ENCODE measurements at places on chromosomes 2 and 18.

DNA sequence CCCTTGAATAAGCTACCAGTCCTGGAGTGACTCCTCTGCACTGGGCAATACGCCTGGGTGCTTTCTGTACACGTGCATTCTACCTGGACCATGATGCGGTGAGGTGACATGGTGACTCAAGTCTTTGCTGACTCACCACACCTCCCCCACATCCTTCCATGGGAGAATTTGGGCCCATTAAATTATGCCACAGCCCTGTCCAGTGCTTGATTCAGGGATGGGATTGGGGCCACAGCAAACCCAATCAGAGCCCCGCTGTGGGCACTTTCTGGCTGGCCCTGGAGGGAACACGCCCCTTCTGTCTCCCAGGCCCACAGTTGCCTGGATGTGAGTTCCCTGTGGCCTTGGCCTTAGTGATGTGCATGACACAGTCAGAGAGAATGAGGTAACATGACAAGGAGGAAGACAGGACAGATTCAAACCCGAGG is 86.9 kb downstream of the LRRC30 start:
- no peak for DNase-seq

GRCh38 chr18:77022116-77022515 is 110.5 kb downstream of the MBP start:
- no peak for DNase-seq

DNA sequence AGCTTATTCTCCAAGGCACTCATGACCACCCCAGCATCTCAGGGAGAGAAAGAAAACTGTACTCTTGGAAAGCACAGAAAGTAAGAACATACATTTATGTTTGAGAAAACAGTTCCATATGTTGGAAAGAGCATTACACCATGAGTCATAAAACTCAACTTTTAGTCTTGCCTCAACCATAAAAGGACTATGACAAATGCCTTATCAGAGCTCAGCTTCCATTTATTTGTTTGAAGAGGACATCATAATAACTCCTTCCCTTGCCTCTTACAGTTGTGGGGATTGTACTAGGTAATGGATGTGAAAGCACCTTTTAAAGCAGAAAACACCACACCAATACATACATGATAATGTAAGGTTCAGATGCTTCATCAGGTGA is 370.8 kb downstream of the LNPK start:
- no peak for DNase-seq

GRCh38 chr18:22946846-22947245 is 13.7 kb downstream of the RBBP8 start:
- no peak for DNase-seq

GRCh38 chr18:79396431-79397246 is 909 bp downstream of the NFATC1 start:
- DNase-seq, result no peak

DNA sequence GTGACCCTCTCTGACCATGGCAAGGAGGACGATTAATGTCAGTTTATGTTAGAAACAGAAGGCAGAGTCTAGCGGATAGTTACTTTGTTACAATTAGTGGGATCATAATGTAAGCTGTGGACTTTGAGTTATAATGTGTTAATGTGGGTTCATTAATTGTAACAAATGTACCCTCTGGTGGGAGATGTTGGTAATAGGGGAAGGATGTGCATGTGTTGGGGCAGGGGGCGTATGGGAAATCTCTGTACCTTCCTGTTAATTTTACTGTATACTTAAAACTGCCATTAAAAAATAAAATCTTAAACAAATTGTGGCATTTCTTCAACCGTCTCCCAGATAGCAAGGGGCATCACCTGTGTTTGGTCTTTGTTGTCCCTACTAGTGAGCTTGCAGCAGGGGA is 4.8 kb downstream of the UBE2F start:
- DNase-seq, result no peak

GRCh38 chr2:2501454-2502200 is 170.6 kb upstream of the MYT1L start:
- no peak for DNase-seq

DNA sequence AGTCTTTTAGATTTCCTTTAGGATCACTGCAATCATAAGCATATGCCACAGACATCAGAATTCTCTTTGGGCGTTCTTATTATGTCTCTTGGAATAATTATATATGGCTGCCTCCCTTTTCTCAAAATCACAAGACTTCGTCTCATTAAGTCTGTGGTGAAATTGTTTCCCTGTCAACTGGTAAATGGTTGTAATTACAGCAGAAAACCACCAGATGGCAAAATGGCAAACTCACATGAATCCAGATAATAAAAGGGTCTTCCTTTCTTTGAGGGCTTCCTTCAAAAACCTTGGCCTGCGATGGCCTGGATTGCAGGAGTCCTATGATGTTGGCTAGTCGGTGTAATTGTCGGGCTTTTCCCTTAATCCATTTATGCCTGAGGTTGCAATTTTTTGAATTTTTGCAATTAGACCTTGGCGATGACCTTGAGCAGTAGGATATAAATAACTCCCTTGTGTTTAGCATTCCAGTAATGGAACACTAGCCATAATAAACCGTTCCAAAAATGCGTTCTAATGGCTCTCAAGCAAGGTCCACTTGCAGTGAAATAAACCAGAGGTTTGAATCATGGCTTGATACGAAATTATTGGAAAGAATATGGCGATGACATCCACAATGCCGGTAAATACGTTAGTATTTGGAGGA is 656.4 kb downstream of the MBD2 start:
- DNase-seq, result no peak

GRCh38 chr2:6254441-6254840 is 562.3 kb downstream of the SOX11 start:
- DNase-seq, result no peak

- no peak for DNase-seq
These were observed 15.4 kb downstream of the PDK1 start for GRCh38 chr2:172571245-172571644.

DNA sequence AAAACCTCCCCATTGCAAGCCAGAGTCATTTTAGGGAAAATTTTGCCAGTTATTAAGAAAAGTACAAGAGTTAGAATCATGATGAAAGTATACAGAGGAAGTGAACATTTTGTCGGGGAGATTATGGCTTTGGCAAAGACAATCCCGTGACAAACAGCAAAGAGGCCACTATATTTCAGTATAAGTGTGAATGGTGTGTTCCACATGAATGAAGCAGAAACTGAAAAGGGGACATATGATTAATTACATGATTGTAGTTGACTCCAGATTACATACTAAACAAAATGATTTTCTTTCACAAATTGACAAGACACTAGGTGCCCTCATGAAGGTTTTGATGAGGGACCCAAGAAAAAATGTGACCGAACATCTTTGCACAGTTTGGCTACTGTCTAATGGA is 42.0 kb downstream of the SP140 start:
- no peak for DNase-seq

DNA sequence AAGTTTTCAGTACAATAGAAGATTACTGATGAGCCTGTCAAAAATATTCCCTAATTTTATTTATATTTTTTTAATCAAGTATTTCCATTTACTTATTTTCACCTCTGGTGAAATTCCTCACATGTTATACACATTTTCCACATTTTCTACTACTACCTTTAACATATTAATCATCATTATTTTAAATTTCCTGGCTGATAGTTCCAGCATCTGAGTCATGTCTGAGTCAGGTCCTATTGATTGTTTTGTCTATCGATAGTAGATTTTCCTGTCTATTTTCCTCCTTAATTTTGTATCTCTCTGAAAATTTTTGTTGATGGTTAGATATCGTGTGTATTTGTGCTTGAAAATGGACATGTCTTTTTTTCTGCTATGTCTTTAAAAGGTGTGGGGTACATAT is 211.8 kb upstream of the DSEL start:
- no peak for DNase-seq

DNA sequence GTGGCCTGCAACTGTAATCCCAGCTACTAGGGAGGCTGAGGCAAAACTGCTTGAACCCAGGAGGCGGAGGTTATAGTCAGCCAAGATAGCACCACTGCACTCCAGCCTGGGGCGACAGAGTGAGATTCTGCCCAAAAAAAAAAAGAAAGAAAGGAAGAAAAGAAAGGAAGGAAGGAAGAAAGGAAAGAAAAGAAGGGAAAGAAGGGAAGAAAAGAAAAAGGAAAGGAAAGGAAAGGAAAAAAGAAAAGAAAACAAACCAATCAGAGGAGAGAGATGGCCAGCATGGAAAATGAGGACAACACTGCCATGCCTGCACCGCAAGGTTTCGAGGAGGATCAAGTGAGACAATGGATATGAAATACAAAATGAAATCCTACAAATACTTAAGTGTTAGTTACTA is 34.7 kb downstream of the NOL10 start:
- DNase-seq, result no peak

DNA sequence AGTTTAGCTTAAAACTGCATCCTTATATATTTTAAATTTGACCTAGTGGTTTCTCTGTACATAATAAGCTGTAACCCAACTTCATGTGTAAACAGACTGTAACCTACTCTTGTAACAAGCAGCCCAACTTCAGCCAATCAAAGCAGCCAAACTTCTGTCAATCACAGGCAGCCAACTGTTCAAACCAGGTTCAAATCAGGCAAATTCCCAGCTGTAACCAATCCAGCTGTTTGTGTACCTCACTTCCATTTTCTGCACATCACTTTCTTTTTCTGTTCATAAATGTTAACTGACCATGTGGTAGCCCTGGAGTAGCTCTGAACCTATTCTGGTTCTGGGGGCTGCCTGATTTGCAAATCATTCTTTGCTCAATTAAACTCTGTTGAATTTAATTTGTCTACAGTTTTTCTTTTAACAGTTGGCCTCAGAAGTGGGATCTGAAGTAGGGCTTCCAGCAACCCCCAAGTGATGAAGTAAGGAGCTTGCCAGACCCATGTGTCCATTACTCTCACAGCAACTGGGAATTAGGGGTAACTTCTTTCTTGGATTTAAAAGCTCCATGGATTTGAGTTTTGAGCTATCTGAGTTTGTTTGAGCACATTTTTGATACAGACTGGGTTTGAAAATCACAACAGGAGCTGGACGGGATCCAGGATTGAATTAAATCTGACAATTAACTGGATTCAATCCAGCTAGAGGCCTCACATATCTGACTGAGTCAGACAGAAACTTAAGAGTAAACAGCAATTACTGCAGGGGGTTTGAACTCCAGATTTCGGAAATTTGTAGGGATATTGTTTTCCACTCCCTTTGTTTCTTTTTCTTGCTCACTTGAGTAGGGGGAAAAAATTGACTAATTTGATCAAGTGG is 1569.7 kb upstream of the SLC39A10 start:
- DNase-seq, result no peak
